ENCODE measurements at places on chromosomes 7 and 10.

GRCh38 chr10:115968236-115968635 is 304.8 kb downstream of the GFRA1 start:
- peak; percentile 49 for DNase-seq

- no peak for DNase-seq
Measured at GRCh38 chr10:74314166-74314565, 163.1 kb downstream of the ADK start.

- DNase-seq = no peak
Measured at GRCh38 chr7:26460351-26461085, 168.9 kb downstream of the SNX10 start.

DNA sequence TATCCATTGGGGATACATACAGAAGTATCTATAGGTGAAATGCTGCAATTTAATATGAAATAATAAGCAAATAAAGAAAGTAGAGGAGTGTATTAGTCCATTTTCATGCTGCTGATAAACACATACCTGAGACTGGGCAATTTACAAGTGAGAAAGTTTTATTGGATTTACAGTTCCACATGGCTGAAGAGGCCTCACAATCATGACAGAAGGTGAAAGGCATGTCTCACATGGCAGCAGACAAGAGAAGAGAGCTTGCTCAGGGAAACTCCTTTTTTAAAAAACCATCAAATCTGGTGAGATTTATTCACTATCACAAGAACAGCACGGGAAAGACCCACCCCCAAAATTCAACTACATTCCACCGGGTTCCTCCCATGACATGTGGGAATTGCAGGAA is 82.8 kb upstream of the TRIM24 start:
- no peak for DNase-seq

DNA sequence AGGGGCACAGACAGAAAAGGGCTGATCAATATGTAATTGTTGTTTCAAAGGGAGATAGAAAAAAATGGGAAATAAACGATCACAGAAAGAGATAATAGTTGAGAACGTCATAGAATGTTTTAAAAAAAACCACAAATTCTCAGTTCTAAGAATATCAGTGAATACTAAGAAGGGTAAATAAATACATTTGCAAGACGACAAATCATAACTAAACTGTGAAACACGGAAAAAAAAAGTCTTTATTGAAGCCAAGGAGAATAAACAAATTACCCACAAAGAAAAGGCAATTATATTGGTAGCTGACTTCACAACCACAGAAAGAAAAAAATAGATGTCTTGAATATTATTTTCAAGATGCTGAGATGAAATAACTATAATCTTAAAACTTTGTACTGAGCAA is 305.2 kb upstream of the STEAP1 start:
- no peak for DNase-seq

DNA sequence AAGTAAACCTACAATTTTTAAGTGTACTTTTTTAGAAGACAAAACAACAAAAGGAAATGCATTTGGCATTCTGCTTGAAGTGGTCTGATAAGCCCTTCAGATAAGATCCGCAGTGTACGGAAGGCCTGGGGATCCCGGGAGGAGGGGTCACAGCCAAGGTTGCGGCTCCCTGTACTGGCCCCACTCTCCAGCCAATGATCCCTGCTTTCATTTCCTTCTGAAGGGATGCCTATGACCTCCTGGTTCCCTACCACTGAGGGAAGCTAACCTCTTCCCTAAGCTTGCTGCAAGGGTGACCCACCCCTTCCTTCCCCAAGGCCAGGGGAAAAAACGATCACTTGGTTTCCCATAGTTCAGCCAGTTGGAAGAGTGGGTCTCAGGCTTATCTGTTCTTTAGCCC is 5.3 kb downstream of the DENND2A start:
- DNase-seq = no peak

GRCh38 chr10:60197206-60197605 is 192.5 kb downstream of the ANK3 start:
- no peak for DNase-seq

- DNase-seq = no peak
Measured at GRCh38 chr7:35289376-35289775, 35.5 kb upstream of the TBX20 start.

- DNase-seq = no peak
Measured at GRCh38 chr10:18594574-18595156, 56.7 kb downstream of the NSUN6 start.

DNA sequence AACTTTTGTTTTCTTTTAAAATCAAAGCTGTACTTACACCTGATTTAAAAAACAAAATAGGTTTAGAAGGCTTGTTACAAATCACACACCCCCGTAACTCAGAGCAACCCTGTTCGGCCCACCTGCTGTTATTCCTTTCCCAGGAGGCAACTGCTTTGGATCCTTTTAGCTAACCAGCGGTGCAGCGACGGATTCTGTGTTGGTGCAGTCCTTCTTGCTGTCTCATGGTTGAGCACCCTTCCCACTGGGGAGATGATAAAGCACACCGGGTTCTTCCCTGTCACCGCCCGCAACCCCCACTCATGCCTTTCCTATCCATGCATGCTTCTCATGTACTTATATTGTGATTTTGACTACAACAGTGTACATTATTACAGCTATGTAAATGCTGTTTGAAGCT is 24.8 kb upstream of the MKI67 start:
- DNase-seq = no peak

- DNase-seq = no peak
Measured at GRCh38 chr10:79153745-79154144, 85.0 kb downstream of the ZMIZ1 start.

- no peak for DNase-seq
Measured at GRCh38 chr10:13773043-13773442, 186.3 kb downstream of the PRPF18 start.

DNA sequence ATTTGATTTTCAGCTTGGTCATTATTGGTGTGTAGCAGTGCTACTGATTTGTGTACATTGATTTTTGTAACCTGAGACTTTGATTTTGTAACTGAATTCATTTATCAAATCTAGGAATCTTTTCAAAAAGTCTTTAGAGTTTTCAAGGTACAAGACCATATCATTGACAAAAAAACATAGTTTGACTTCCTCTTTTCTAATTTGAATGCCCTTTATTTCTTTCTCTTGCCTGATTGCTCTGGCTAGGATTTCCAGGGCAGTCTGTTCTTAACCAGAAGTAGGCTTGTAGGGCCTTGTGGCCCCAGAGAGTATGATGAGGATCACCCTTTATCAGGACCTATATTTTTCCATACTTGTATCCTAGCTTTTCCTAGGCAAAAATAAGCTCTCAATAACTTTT is 234.5 kb upstream of the FZD1 start:
- DNase-seq = no peak

GRCh38 chr10:132974886-132975830 is 32.8 kb upstream of the CFAP46 start:
- no peak for DNase-seq

- DNase-seq = no peak
Measured at GRCh38 chr7:106034383-106034782, 71.3 kb downstream of the CDHR3 start.

- no peak for DNase-seq
Measured at GRCh38 chr10:93154531-93154930, 80.8 kb downstream of the CYP26A1 start.

DNA sequence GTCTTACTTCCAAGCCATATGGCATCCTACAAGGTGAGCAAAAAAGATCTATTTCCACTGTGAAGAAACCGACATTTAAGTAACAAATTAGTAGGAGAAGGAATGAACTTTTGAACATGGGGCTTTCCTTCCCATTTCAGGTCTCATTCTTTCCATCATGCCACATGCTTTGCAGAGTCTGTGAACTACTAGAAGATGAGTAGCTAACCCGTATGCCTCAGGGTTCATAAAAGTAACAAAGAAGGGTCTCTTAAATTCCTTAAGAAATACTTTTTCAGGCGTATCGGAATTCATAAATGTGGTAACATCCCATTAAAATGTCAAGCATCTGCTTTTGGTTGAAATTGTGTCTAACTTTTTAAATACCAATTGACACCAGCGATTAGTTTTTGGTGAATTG is 81.3 kb upstream of the TNS3 start:
- DNase-seq = no peak

- no peak for DNase-seq
Measured at GRCh38 chr7:102044984-102045673, 227.7 kb downstream of the CUX1 start.

GRCh38 chr10:2106641-2107040 is 369.3 kb upstream of the ADARB2 start:
- DNase-seq = no peak

- DNase-seq = no peak
Measured at GRCh38 chr10:108632144-108632543, 1291.2 kb downstream of the XPNPEP1 start.

GRCh38 chr7:140348161-140348849 is 50.0 kb downstream of the SLC37A3 start:
- no peak for DNase-seq

DNA sequence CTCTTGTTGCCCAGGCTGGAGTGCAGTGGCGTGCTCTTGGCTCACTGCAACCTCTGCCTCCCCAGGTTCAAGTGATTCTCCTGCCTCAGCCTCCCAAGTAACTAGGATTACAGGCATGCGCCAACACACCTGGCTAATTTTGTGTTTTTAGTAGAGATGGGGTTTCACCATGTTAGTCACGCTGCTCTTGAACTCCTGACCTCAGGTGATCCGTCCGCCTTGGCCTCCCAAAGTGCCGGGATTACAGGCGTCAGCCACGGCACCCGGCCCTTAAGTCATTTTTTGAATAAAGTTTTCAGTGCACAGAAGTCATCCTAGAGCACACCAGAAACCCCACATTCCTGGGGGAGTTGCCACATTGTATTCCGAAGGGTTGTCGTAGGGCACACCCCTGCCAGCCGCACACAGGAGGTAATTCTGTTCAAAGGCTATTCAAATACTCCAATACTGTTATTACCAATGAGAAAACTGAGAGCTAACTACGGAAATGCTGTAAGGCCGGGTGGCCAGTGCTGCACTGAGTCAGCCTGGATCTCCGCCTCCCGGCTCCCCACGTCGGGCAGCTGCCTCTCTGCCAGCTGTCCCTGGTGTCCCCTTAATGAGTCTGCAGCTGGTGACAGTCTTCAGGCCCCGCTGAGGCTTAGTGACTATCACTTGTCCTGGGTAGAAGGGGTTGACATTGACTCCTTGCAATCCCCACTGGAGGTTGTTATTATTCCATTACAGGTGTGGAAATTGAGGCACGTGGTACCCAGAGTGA is 8.6 kb upstream of the RFC2 start:
- no peak for DNase-seq

GRCh38 chr10:129727071-129727470 is 237.0 kb downstream of the EBF3 start:
- DNase-seq = no peak

- DNase-seq = no peak
Measured at GRCh38 chr7:2680792-2681490, 7.1 kb upstream of the AMZ1 start.

GRCh38 chr7:128459394-128459878 is 3.8 kb downstream of the HILPDA start:
- no peak for DNase-seq

DNA sequence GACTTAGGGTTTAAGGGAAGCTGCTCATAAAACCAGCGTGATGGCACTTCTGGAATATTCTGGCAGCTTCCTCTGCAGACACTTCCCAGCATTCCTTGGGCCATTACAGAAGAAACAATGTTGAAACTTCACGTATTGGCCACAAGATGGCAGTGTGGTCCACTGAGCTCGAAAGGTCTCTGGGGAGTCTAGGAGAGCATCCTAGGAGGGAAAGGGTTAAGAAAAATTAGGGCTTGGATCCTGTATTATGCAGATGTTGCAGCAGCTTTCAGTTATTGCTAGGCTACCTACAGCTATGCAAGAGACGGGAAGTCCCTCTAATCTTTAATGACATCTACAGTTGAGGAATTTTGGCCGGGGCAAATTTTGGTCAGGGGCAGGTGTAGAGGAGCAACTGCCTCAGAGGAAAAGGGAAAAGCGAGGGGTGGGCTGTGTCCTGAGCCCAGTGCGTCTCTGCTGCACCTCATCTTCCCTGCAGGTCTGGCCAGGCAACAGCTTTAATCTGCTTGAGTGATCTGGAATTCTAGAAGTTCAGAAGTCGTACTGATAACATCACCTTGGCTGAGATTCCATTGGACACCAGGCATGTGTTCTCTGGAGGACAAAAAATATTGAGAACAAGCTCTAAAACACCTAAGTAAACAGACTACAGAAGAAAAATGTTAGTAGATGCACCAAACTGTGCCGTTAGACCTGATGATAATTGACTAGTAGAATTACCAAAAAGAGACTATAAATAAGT is 220.8 kb upstream of the PRSS58 start:
- no peak for DNase-seq

DNA sequence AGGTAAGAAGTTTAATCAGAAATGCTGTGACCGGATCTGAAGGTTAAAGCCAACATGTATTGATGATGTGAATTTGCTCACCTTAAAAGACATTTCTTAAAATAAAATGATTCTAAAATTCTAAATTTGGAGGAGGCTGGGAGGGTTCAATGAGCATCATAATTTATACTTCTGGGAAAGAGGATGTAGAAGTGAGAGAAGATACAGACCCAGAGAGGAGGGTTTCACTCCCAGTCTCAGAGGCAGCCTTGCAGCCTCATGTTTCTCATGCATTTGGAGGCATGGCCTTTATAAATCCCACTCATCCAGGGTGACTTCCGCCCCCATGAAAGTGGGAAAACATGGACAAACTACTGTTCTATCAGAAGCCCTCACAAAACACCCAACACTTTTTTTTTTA is 305.6 kb upstream of the PITRM1 start:
- no peak for DNase-seq

- no peak for DNase-seq
Measured at GRCh38 chr10:92873029-92873428, 24.7 kb downstream of the EXOC6 start.

DNA sequence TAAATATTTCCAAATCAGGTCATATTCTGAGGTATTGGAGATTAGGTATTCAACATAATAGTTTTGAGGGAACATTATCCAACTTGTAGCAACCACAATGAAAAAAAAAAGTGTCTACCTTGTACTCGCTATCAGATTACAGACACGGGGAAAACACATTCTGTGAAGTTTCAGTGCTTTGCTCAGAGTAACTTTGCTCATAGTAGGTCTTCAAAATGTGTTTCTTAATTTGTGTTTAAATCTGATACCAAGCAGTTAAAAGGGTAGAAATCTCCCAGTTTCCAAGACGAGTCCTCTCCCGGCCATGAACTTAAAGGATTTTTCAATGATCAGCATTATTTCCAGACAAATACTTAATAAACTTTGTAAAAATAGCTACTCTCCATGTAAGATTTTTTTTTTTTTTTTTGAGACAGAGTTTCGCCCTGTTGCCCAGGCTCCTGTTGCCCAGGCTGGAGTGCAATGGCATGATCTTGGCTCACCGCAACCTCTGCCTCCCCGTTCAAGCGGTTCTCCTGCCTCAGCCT is 39.2 kb downstream of the DDIT4 start:
- no peak for DNase-seq

- no peak for DNase-seq
Measured at GRCh38 chr10:96716390-96716789, 3.9 kb downstream of the PIK3AP1 start.

GRCh38 chr10:110701617-110701971 is 57.5 kb downstream of the RBM20 start:
- DNase-seq = no peak

- no peak for DNase-seq
Measured at GRCh38 chr10:23886355-23886754, 322.6 kb upstream of the KIAA1217 start.
